AG09309 (cell line): ENCODE measurements at places on chromosomes 13 and 19.

- DNase-seq: peak; percentile 42
These were observed 797 bp upstream of the HSD17B14 start for GRCh38 chr19:48837051-48837524.

DNA sequence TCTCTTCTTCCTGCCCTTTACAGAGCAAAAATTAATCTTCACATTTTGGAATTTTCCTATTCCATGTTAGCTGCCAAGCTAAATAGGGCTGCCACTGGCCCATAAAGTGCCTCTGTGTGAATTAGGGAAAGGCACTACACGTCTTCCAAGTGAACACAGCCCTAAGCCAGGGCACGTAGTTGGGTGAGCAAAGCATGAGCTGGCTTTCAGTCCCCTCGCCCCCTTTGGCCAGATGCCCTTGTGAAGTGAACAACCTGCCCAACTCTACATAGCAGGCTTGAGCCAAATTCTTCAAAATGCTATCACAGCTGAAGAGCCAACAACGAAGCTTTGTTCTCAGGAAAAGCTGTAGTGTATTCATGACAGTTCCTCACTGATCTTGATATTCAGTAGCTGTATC, 213.1 kb downstream of the OXGR1 start:
- no peak for DNase-seq

- no peak for DNase-seq
These were observed 386.0 kb upstream of the ATXN8OS start for GRCh38 chr13:69721631-69722030.

DNA sequence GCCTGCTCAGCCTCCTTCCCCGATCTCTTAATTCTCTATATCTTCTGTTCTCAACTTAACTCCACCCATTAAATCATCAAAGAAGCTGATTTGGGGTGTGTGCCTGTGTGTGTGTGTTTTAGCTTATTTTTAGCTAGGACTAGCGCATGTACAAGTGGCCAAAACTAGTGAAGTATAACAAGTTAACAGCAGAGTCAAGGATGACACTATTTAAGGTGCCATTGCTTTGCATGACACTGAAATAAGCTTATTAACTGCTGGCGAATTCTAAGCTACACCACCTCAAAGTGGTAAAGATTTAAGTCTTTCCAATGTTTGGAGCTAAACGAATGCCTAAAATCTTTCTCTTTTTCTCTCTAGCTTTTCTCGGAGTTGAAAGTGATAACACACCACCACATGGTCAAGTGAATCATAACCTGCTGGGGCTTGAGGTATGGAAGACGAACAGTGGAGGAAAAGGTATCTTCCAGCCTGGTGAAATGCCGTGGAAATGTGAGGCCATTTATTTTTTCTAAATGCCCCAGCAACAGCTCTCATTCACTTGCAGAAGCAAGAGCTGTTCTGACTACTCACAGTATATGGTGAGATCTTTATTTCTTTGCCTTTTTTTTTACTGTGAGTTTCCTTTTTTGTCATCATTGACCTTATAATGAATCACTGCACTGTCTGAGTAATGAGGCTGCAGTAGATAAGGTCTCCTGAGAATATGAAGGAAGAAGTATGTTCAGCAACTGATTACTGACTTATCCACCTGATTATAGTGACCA, 570.3 kb downstream of the PCDH9 start:
- no peak for DNase-seq

- no peak for DNase-seq
These were observed 786.2 kb downstream of the SLITRK6 start for GRCh38 chr13:85013006-85013405.

- no peak for DNase-seq
These were observed 1.3 kb downstream of the CHERP start for GRCh38 chr19:16540948-16541347.
